AG20443 (cell line): ENCODE measurements at places on chromosomes 11 and 22.

DNA sequence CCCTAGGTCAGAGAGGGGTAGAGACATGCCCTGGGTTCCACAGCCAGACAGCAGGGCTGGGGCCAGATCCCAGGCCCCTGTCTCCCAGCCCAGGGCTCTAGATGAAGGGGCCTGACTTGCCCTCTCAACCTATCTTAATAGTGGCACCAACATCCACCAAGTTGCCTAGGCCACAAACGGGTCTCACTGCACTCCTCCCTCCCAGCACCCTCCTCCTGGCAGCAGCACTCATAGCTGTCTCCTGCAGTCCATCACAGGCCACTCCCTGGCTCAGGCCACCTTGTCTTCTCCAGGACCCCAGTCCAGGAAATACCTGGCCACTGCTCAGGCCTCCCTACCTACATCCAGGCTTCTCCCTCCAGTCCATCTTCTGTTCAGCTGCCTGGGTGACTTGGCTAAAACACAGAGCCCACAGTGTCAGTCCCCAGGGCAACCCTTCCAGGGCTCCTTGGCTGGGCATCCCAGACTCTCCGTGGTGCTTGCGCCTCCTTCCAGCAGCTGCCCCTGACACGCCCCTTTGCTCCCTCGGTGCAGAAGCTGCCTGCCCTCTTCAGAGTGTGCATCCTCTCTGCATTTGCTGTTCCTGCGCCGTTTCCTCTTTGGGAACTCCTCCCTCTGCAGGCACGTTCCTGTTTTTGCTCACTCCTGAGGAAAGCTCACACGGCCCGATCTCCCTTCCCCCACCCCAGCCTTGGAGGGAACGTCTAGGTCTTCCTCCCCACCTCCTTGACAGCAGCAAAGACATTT, 40.5 kb downstream of the LRRC32 start:
- peak; percentile 71 for DNase-seq

GRCh38 chr11:45743556-45744468, 61.1 kb upstream of the SLC35C1 start:
- DNase-seq = no peak

DNA sequence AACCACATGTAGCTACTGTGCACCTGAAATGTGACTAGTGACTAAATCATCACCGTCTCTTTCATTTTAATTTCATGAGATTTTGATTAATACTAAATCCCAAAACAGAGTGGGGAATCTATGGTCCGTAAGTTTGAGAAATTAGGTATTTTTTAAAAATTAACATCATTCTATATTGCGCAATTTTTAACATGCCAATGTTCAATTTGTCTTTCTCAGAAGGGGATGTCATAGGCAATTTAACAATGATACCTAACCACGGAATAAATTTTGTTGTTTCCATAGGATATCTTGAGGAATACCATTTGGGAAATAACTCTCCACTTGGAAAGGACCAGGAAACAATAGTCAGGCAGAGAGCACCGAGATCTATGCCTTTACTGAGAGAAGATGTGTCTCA, 267.7 kb downstream of the FAM76B start:
- DNase-seq = no peak

DNA sequence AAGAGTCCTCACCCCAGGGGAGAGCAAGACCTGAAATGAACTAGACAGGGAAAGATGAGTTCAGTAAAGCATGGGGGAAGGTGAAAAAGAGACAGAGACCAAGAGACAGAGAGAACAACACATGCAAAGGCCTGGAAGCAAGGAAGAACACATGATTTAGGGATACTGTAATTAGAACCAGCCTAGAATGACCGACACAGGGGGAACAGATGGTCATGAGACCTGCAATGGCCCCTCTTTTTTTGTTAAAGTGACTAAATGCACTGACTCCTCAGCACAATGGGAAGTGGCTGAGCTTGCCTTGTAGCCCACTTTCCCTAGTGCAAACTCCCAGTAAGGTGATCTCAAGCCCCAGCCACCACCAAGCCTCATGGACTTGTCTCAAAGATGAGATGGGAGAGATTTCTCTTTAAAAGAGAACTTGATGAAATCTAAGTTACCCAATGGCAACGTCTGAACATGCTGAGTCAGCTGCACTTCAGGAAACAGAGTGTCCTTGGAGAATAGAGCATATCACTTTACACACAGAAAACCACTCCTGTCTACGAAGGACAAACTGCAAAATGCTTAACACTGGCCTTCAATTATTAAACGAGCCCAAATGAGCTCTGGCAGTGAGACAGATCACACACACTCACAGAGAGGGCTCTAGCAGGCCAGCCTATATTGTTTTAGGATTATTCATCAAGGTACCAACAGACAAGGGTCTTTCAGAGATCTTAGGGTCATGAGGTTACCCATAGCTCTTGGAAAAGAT, 91.0 kb downstream of the SERGEF start:
- DNase-seq = peak; percentile 27

- DNase-seq = peak; percentile 71
Observed at GRCh38 chr22:44583061-44583760, 85.2 kb upstream of the RTL6 start.

DNA sequence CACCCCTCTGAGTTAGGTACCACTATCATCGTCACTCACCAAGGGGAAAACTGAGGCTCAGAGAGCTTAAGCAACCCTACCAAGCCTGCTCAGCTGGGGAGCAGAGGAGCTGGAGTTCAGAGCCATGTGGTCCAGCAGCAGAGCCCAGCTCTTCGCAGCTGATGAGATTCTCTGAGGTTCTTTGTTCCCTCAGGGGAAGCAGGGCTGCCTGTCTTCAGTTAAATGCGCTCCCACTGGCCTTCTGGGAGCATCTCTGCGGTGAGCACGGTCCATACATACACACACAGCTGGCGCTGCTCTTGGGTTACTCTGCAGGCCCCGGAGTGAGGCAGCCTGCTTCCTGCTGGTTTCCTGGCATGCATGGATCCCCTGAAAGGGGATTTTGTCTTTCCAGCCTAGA, 5.2 kb upstream of the PTGDR2 start:
- DNase-seq = no peak
